CD4-positive, alpha-beta memory T cell (primary cell): ENCODE measurements at places on chromosomes 2 and 18.

GRCh38 chr2:108988076-108988795, 784 bp downstream of the EDAR start:
- no peak for DNase-seq

DNA sequence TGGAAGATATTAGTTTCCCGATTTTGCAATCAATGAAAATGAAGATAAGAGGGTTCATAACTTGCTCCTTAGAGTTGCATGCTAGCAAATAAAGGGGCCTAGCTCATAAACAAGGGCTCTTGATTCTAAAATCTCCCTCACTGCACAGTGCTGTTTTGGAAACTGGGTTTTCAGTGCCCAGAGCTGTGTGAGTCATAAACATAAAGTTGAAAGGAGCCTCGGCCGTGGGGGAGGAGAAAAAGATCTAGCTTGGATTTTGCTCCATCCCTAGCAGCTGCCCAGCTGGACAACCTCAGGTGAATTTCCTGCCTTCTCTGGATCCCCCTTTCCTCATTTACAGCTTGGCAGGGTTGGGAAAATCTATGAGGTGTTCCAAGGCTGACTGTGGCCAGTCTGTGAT, 42.5 kb downstream of the LYPD1 start:
- DNase-seq, result no peak

DNA sequence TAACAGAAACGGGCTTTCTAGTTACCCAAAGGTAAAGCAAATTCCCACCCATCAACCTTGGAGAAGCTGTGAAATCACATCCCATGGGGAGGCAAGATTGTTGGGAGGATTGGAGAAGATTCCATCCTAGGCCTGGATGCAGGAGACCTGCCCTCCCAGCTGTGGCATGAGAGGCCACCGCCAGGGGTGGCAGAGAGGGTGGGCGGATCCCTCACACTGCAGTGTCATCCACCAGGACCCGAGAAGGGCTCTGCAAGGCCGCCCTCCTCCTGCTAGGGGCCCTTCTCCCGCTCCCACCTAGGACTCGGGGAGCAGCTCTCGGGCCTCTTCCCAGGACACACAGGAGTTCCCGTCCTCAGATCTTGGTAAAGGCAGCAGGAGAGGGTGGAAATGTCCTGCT, 15.5 kb upstream of the ATG16L1 start:
- no peak for DNase-seq

GRCh38 chr2:46886268-46887027, 29.2 kb downstream of the MCFD2 start:
- no peak for DNase-seq

- DNase-seq, result peak; percentile 64
Observed at GRCh38 chr2:216371721-216372702, at the start of gene MARCHF4. MARCHF4 (minus strand) TSS chr2:216372483; CDS start chr2:216370260, 2,223 bp downstream.

DNA sequence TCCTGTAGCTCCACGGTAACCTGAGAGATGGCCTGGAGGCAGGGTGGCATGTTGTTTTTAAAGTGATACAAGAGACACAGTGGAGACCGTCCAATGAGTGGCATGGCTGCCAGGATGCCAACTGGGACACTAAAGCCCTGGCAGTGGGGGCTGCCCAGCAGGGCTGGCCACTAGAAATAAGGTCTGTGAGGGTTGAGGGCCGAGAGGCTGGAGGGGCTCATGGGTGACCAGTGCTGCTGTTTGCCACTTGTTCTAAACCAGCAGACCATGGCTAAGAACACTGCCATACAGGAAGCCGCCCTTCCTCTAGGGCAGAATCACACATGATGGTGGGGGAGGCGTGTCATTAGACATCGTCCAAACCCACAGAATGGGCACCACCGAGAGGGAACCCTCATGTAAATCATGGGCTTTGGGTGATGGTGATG, 71.9 kb downstream of the ALPK2 start:
- DNase-seq, result no peak

DNA sequence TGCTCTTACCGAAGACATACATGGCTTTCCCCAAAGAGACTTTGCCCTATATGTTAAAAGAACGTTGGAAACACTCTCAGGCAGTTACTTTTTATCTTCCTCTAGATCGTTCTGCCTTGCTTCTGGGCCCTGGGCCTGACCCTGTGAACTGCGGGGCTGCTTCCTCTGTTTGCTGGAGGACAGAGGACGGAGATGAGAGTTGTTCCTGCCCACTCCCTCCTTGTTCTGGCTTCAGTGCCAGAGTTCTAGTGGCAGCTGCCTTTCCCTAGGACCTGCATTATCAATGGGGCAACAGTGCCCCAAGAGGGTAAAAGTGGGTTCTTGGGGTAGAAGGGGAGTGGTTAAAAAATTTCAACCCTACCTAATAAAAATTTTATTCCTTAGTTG, 6.5 kb upstream of the FN1 start:
- DNase-seq, result no peak

DNA sequence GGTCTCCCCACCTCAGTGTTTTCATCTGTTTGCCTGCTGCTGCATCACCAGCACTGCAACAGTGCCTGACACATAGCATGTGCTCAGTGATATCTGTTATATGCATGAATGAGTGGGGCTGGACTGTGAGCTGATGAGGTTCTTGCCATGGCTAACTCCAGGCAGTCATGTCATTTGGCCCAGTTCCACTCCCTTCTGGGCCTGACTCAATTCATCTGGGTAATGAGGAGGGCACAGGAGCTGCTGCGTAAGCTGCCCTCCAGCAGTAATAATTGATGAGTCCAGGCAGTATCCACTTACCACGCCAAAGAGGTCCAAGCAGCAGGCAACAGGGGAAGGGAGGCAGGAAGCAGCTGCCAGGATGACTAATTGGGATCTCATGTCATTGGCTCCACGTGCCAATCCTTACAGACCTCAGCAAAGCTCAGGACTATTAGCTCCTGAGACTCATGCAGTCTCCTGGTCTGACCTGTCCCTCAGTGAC, 34.1 kb upstream of the MAT2A start:
- no peak for DNase-seq

GRCh38 chr2:123723706-123724105, 301.4 kb upstream of the CNTNAP5 start:
- no peak for DNase-seq

GRCh38 chr2:102021779-102022178, 30.0 kb downstream of the IL1R2 start:
- no peak for DNase-seq

- DNase-seq, result no peak
Observed at GRCh38 chr18:33838054-33838453, 260.0 kb downstream of the ASXL3 start.

DNA sequence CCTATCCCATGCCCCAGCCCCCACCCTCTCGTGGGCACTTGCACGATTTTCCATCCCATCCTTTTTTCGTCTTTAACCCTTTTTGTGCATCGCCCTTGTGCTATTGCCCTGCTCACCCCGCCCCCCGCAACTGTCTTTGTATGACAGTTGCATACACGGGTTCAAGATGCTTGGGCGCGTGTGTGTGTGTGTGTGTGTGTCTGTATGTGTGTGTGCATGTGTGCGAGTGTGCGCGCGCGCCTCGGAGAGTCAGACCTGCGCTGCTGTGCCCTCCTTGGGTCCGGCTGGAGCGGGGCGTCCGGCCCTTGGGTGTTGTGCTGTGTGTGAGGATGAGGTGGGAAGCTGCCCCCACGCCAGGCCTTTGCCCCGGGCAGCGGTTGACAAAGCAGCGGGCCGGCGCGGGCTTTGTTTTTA, 230.7 kb downstream of the HAUS1 start:
- no peak for DNase-seq

DNA sequence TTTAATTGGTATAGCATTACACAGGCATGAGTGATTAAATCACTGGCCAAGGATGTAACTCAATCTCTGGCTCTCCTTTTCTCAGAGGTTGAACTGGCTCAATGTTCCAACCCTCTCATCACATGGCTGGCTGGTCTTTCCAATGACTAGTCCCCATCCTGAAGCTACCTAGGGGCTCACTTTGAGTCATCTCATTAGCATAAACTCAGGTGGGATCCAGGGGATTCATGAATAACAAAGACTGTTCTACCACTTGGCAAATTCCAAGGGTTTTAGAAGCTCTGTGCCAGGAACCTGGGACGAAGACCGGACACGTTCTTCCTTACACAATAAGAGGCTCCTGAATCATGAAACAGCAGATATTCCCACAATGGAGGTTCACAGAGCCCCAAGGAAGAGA, 145.0 kb upstream of the SPATS2L start:
- no peak for DNase-seq

- no peak for DNase-seq
Observed at GRCh38 chr18:35045121-35045520, 3.9 kb downstream of the MAPRE2 start.

GRCh38 chr18:60910534-60910933, 422.7 kb upstream of the CDH20 start:
- no peak for DNase-seq

GRCh38 chr2:17107871-17108270, 410.4 kb downstream of the RAD51AP2 start:
- no peak for DNase-seq

- no peak for DNase-seq
Observed at GRCh38 chr2:200496696-200497095, 13.2 kb downstream of the KCTD18 start.

GRCh38 chr2:112646791-112647689, 1.3 kb downstream of the SLC20A1 start:
- DNase-seq, result no peak

GRCh38 chr2:81839780-81840179, 1535.2 kb upstream of the LRRTM1 start:
- DNase-seq, result no peak

DNA sequence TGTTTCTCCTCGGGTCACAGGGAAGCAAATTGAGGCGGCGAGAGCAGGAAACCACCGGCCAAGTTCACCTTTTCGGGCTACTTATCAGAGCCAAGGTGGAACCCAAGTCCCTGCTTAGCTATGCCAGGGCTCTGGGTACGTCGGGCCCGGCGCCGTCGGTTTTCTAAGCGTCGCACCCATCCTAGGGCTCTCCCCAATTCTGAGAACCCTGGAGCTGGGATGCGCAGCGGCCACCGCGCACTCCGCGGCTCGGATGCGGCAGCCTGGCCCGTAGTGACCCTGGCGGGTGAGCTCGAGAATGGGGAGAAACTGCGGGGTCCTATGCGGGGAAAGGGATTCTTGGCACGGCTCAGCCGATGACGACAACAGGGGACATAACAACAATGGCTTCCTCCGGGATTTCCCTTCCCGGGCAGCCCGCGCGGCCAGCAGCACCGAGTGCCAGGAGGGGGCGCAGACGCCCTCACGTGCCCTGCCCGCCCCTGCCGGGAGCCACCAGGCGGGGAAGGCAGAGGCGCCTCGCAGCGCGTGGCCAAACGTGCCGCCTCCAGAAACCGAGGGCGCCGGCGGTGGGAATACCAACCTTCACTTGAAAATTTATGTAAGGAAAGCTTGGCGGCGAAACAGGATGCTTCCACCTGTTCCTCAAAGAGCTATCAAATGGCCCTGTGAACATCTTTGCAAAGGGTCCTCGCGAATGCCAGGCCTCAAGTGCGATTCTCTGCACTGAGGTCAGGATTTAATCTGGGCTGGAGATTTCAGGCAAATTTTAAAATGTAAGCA, 2.1 kb upstream of the SLC30A3 start:
- peak; percentile 53 for DNase-seq

DNA sequence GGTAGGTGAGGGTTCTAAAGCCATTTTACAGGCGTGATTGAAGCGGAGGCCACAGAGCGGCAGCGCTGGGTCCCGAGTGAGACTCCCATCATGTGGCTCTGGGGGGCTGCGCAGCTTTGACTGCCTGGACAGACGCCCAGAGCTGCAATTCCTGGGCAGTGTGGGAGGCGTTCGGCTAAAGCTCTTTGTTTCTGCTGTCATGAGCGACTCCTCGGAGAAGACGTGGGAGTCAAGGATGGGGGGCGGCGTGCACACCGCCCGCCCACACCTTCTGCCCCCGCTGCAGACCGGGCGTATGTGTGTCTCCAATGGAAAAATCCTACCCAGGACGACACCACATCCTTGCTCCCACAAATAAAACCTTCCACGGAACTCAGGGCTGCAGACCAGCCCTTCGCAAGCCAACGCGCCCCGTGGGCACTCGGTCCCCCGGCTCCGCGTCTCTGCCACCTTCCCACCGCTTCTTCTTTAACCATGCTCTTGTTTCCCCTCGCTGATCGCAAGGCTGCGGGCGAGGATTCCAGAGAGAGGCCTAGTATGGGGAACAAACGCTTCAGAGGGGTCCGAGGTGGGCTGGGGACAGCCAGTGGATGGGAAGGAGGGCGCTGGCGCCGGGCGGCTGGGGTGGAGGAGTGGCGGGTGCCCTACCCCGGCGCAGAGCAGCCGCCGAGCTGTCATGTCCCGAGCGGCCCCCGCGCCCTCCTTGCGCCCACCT, 680 bp upstream of the LBH start:
- DNase-seq, result no peak

GRCh38 chr18:61982475-61982874, 89.7 kb upstream of the RNF152 start:
- no peak for DNase-seq

DNA sequence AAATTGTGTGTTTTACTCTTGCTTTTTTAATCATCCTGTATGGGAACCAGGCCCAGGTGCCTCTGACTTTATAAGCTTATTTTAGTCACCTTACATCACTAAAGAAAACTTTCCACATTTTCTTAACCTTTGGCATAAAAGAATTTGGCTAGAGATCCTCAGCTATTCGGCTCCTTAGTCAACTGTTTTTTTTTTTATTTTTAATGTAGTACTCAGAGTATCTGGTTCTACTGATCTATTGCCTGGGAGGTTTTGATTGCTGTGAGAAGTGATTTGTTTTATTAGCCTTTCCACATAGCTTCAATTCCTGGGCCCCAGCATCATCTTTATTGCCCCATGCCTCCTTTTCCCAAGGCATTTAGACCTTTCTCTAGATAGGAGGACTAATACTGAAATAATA, 121.0 kb downstream of the MYO1B start:
- DNase-seq, result no peak

DNA sequence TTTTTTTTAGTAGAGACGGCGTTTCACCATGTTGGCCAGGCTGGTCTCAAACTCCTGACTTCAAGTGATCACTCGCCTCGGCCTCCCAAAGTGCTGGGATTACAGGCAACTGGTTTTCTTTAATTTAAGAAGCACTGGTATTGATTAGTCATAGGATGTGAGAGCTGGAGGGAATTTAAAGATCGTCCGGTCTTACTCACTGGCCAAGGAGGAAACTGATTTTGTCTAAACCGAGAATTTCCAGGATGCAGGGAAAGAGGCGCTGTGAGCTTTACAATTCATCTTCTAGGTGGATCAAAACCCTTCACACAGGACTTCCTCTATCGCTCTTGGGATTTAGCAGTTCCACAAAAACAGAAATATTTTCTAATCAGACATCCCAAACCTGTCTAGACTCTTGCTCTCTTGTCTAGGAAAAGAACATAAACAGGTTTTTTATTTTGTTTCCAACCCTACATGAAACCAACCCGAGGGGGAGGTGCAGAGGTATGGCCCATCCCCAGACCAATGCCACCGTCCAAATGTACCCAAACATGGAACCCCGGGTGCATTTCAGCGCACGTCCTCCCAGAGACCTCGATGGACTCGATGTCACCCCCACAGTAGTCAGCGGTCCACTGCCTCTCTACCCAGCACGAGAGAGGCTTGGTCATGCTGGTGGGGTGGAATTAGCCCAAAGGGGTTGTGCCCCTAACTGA, 12.5 kb upstream of the TUBB6 start:
- no peak for DNase-seq

- no peak for DNase-seq
Observed at GRCh38 chr2:24452502-24452885, 38.6 kb upstream of the NCOA1 start.

- DNase-seq, result no peak
Observed at GRCh38 chr2:38093527-38094165, 17.7 kb upstream of the CYP1B1 start.
